ENCODE measurements at places on chromosomes 16 and 17.

DNA sequence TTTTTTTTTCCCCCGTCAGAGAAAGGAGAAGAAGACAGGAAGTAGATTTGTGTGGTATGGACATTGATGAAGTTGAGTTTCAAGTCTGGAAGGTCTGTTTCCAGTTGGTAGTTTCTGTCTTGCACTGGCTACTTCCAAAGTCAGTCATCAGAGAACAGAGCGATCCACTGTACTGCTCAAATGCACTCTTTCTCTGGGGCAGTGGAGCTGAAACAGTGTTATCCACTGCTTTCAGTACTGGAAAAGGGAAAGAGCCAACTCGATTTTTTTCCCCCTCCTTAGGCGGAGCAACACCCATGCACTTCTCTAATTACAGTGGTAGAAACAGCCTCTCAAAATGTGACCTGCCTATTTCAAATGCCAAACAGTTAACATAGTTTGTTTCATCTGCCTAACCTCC, 7.4 kb downstream of the PRKCA start:
- no peak for ATAC-seq

GRCh38 chr17:58040386-58040785, 33.3 kb upstream of the SRSF1 start:
- ATAC-seq: no peak

DNA sequence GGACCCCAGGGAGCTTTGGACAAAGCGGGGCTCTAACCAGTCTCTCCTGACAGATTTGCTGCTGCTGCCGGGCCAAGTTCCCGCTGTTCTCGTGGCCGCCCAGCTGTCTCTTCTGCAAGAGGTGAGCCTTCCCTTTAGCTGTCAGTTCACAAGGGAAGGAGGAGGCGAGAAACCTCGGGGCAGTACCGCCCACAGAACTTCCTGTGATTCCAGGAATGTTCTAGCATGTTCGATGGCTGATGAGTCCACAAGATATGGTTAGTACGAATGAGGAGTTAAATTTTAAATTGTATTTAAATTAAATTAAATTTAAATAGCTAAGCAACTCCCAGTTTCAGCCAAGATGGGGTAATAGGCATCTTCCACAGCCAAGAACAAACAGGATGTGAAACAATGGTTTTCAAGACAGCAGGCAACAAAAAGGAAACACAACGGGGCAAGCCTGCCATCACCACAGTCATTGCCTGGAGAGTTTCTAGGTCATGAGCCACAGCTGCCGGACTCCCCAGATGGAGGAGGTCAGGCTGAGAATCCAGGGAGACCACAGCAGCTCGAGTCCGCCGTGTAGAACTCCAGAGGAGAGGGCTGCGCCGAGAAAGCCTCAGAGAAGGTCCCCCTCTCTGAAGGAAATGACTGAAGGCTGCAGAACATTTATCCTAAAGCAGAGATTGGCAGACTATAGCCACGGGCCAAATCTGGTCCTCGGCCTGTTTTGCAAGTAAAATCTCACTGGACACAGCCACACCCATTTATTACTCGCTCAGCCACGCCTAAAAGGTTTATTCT, 9.5 kb upstream of the TCF25 start:
- peak; percentile 34 for ATAC-seq

GRCh38 chr17:4407216-4407615, 26.5 kb upstream of the SPNS3 start:
- no peak for ATAC-seq

DNA sequence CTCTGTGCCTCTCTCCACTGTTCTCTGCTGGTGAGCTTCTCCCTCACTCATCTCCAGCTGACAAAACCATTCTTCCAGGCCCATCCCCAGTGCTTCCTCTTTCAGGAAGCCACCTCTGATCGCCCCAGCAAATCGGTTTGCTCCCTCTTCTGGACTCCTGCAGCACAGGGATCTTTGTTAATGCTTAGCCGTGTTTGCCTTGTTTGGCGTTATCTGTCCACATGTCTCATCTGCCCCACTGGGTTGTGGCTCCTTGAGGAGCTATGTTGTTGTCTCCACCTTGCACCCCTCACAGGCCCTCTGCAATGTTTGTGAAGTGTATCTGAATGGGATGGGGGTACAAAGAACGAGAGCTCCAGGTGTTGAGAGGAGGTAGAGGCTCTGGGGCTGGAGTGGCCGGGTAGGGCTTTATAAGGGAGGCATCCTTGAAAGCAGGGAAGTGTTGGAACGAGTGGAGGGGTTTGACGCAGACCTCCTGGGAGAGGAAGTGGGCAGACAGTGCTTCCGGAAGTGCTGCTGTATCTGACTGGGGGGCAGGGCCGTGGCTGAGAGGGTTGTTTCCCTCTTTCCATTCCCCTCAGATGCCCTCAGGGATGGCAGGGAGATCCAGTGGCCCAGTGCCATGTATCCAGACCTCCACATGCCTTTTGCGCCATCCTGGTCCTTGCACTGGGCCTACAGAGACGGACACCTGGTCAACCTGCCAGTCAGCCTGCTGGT, 27.8 kb downstream of the CASKIN2 start:
- peak; percentile 75 for ATAC-seq

DNA sequence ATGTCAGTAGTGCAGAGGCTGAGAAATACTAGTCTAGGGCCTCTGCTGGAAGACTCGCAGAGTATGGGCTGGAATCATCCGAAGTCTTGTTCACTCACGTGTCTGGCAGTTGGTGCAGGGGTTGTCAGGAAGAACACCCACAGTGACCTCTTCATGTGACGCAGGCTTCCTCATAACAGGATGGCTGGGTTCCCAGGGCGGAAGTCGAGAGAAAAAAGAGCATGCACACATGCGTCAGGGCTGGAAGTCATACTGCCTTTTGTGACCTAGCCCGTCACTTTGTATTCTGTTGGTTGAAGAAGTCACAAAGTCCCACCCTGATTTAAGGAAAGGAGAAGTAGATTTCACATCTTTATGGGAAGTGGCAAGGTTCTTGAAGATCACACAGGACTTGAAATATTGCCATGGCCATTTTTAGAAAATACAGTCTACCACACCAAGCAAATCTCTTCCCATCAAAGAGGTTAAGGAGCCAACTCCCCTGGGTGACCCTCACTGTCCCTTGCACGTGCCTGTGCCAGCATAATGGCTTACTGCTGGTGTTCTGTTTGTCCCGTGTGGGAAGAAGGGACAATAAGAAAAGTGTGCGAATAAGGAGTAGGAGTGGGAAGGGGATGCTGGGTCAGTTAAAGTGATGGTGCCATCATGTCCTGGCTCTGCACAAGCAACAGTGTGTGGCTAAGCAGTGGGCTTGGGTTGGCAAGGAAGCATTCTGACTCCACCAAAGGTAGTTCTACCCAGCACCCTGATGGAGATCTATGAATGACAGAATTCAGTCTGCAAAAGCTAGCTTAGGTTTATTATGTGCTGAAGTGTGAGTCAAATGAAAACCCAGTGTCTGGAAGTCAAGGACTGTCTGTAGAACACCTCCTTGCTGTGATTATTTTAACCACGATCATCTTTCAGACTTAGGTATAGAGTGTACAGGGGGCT, 28.1 kb downstream of the HEATR3 start:
- no peak for ATAC-seq

- ATAC-seq: peak; percentile 1
These were observed 335 bp downstream of the TMEM11 start for GRCh38 chr17:21213638-21214014.

DNA sequence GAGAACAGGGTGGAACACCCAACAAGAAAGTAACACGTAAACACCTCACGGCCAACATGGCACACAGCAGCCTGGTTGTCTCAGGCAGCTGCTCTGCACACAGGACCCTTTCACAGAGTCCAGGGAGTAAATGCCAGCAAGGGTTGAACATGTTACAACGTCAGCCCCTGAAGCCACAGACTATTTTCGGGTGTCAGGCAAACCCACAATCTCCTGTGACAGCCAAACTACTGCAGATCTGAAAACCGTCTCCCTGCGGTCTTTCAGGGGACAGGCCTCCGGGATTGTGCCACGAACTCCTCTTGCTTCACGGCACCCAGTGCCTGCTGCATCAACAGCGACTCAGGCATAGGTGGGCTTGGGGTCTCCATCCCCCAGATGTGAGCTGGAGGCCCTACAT, 127.7 kb downstream of the XYLT1 start:
- ATAC-seq: peak; percentile 3

DNA sequence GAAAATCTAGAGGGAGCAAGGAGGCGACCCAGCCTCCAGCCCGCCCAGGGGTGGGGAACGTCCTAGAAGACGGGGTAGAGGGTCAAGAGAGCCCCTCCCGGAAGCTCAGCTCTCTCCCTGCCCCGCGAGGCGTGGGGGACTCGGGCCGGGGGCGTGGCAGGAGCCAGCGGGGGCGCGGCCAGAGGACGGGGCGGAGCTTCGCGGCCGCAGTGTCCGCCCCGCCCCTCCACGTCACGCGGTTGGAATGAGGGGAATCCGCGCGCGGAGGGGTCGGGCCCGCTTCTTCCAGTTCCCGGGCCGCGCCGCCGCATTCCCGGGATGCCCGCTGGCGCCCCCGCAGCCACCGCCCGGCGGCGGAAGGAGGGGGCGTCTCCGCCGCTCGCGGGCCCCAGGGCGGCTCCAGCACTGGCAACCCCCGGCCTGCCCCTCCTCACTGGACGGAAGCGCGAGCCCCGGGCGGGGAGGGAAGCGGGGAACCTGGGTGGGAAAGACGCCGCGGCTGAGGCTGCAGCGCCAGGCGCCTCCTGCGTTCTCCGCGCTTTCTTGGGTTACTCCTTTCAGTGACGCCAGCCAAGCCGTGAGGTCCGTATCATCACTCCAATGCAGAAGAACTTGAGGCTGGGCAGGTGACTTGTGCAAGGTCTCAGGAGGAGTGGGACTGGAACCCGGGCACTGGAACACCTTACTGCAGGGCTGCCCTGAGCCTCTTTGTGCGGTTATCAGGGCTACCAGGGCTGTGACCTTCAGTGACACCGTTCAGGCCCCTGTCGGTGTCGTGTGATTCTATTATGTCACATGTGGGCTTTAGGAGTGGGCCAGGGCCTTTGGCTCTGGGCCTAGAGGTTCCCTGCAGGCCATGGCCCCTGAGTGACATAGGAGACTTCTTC, 4.3 kb downstream of the MYO1C start:
- peak; percentile 32 for ATAC-seq

DNA sequence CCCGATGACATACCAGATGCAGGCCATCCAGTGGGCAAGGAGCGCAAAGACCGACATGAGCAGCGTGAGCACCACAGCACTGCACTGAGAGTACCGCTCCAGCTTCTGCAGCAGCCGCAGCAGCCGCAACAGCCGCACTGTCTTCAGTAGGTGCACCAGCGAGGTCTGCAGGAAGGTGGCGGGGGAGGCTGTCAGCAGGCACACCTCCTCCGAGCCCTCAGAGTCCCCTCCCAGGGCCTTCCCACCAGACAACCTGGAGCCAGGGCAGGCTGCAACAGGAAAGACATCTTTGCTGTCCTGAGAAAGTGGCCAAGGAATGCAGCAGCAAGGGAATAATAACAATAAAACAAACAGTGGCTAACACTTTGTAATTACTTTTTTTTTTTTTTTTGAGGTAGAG, 9.1 kb downstream of the KCNH4 start:
- ATAC-seq: no peak

GRCh38 chr17:79811868-79812352, 15.0 kb upstream of the CBX8 start:
- ATAC-seq: no peak

- ATAC-seq: no peak
These were observed 14.2 kb upstream of the ADCY7 start for GRCh38 chr16:50252082-50252611.

GRCh38 chr16:4891097-4891885, 44.0 kb downstream of the UBN1 start:
- ATAC-seq: no peak

- no peak for ATAC-seq
These were observed 68.1 kb upstream of the CPHXL start for GRCh38 chr16:75794426-75794825.

GRCh38 chr17:850851-851763, 69.0 kb downstream of the MRM3 start:
- ATAC-seq: no peak

All from activated CD4-positive, CD25-positive, alpha-beta regulatory T cell treated with anti-CD3 and anti-CD28 coated beads, Interleukin-2, amount 50 U/mL, for 24 hours (primary cell).